ENCODE measurements at places on chromosomes 5 and 9.

DNA sequence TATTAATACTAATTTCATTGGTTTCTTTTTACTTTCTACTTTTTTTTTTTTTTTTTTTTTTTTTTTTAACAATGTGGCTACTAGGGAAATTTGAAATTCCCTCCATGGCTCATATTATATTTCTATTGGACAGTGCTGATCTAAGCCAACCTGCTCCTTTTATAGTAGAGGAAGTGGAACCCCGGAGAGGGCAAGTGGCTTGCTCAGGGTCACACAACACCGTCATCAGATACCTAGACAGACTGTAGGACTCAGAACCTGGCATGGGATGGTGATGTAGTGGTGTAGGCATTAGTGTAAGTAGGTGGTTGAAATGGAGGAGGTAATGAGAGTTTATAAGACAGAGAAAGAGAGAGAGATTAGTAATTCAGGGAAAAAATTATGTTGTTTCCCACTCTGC is 10.8 kb downstream of the ZNF618 start:
- DNase-seq: peak; percentile 29

DNA sequence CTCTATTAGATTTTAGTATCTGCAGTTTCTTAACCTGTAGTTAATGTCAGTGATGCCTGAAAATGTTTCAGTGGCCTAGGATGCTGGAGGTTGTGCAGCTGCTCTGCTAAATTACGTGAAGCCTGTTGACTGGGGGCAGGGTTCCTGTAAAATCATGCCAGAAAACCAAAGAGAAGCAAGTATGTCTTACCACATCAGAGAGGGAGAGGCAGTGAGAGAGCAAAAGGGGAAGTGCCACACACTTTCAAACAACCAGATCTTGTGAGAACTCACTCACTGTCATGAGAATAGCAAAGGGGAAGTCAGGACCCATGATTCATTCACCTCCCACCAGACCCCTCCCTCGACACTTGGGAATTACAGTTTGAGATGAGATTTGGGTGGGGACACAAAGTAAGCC is 83.9 kb upstream of the CYLC2 start:
- no peak for DNase-seq

GRCh38 chr9:5510360-5510931 is at the start of gene PDCD1LG2:
Gene PDCD1LG2 (plus strand): TSS chr9:5510531. CDS start chr9:5522547, 12,016 bp downstream.
- DNase-seq: peak; percentile 89

DNA sequence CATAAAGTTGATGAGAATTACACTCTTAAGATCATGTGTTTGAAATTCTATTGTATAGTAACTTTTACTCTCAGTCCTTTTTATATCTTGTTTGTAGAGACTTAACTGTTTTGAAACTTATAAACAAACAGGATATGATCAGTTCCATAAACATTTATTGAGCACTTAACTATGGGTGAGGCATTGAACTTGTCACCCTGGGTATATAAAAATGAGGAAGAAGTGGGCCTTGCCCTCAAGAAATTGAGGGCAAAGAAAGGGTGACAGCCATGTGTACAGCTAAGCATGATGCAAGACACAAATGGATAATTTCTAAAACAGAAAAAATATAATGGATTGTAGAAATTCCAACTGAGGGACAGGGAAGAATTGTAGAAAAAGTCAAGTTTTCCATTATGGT is 15.7 kb downstream of the UNC13B start:
- DNase-seq: no peak

- no peak for DNase-seq
Observed at GRCh38 chr5:104909803-104910202, 1347.2 kb upstream of the NUDT12 start.

GRCh38 chr9:110337727-110338126 is at the start of gene TXNDC8:
Gene TXNDC8 (minus strand): TSS chr9:110337863.
- no peak for DNase-seq

- DNase-seq: no peak
Observed at GRCh38 chr9:127384016-127384730, 12.8 kb upstream of the SLC2A8 start.

GRCh38 chr9:5586391-5586802 is 42.5 kb upstream of the RIC1 start:
- peak; percentile 76 for DNase-seq

DNA sequence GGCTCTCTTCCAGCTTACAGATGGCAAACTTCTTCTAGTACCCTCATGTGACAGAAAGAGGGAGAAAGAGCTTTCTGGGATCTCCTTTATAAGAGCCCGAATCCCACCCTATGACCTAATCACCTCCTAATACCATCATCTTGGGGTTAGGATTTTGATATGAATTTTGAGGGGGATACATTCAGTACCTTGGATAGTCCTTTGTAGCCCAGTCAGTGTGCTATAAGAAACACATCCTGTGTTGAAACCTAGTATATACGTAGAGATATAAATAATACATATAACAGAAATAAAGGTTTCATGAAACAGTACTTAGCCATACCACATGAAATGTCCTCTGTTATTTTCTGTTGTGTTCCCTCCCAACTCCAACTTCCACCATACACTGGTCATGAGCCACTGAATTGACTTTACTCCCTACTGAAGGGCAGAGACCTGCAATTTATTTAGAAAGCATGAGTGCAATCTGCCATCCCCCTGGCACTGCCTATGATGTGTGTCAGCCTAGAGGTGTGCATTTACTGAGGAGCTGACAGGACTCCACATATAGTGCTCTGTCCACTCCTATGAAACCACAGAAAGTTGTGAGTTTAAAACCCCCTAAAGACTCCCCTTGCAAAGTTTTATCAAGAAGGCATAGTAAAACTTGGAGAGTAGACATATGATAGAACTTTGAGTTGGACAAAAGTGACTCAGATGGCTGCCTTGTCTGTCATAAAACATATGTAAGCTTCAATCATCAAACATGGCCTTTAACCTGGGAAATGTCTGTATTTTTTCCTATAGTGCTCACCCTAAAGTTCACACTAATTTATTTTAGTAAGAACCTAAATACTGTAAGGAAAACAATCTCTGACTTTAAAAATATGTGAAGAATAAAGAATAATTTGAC is 12.8 kb downstream of the PIP5K1B start:
- no peak for DNase-seq

DNA sequence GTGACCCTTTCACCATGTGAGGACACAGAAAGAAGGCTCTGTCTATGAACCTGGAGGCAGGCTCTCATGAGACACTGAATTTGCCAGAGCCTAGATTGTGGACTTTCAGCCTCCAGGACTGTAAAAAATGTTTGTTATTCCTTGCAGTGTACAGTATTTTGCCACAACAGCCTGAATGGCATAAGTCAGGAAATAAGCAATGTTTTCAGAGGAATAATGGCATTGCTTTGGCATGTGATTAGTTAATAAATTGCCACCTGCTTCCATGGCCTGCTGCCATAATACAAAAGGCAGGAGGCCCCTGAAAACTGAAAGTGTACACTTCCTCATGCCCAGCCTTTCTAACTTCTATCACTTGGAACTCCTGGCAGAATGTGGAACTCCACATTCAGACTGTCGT is 408.1 kb downstream of the GADD45G start:
- no peak for DNase-seq

- no peak for DNase-seq
Observed at GRCh38 chr9:27719711-27720110, 146.4 kb upstream of the C9orf72 start.

- no peak for DNase-seq
Observed at GRCh38 chr9:120398286-120398685, 181.7 kb downstream of the CDK5RAP2 start.

Measured in mesenchymal stem cell (in vitro differentiated cells and primary cell).